ENCODE measurements at places on chromosomes 5 and 9.

GRCh38 chr9:134591573-134591981 lies 50.0 kb upstream of the COL5A1 start:
- no peak for DNase-seq

DNA sequence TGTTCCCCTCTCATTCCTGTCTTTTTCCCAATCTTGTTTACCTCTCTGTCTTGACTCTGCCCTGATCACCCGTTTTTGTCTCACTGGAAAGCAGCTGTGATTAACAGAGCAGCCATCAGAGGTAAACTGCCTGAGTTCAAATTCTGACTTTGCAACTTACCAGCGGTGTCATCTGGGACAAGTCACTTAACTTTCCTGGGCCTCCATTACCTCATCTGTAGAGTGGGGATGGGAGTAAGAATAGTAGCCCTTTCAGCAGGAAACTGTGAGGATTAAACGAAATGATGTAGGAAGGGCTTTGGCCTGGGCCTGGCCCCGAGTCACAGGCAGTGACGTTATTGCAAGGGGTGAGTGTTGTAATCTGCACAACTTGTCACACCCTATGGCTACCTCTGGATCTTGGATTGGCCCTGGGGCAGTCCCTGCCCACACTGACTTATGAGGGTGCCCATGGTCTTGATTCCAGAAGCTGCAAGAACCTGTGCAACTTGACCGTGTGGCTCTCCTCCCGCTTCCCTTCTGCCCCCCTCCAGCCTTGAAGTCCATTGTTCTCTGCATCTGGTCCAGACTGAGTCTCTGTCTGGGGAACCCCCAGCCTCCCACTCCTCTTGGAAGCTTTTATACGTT lies 657 bp upstream of the PCDH12 start:
- DNase-seq: no peak

DNA sequence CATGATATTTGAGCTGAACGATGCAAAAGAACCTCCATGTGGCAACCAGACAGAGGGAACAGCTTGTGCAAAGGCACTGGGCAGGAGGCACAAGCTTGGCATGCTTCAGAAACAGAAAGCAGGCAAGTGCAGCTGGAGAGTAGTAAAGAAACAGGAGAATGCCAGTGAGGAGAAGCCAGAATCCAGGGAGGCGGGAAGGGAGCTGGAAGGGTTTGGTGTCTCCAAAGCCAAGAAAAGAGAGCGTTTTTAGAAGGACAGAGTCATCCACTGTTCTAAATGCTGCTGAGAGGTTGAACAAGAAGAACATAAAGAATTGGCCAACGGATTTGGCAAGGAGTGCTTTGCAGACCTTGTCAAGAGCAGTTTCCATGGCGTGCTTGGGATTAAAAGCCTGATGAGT lies 124.7 kb downstream of the TLE1 start:
- no peak for DNase-seq

GRCh38 chr9:136940526-136941230 lies 3.9 kb downstream of the FBXW5 start:
- no peak for DNase-seq

DNA sequence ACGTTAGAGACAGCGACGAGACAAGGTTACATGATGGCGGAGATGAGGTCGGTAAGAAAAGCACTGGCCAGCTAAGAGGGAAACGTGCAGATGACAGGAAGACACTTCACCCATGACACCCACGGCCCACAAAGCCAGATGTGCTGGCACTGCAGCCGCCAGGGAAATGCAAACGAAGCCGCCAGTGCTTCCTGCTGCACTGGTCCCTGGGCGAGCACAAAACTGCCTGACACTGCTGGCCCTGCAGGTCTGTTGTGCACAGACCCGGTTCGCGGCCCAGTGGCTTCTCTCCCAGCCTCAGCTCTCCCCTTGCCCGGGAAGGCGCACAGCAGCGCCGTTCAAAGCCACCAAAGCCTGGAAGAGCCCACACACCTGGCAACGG lies 20.3 kb downstream of the QSOX2 start:
- peak; percentile 11 for DNase-seq

- no peak for DNase-seq
Observed at GRCh38 chr9:92737611-92738299, 26.9 kb downstream of the BICD2 start.

DNA sequence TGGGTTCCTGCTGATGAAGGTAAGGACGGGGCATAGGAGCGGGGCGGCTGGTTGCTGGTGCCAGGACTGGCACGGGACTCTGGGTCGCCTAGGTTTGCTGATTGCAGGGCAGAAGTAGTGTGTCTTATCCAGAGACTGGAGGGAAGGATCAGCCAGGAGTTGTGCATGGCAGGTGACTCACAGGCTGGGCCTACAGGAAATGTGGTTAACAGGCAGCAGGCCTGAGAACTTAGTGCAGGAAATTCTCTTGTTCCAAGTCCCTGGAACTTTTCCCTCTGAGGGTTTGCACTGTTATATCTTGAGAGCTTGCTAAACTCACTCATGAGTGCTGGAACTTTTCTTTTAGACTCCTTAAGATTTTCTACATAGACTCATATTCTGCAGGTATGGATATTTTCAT lies 95.1 kb downstream of the ANXA2R start:
- no peak for DNase-seq

DNA sequence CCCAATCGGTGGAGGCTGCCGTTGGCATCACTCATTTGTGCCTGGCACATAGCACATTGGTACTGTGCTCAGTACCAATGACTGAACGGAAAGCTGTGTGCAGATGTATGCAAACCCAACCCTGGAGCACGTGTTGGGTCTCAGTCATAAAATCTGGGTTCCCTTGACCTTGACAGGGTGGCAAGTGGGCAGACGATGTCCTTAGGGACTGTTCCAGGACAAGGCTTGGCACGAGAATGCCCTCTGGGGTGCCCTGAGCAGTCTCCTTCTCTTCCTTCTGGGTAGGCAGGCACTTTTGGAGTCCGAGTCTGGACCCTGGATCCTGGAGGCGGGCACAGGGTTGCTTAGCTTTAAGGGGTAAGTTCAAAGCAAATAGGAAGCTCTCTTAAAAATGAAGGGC lies 75.8 kb downstream of the MACROH2A1 start:
- no peak for DNase-seq

- no peak for DNase-seq
Observed at GRCh38 chr5:17336054-17336453, 118.6 kb downstream of the BASP1 start.

- no peak for DNase-seq
Observed at GRCh38 chr5:53908757-53909156, 348.3 kb downstream of the NDUFS4 start.

DNA sequence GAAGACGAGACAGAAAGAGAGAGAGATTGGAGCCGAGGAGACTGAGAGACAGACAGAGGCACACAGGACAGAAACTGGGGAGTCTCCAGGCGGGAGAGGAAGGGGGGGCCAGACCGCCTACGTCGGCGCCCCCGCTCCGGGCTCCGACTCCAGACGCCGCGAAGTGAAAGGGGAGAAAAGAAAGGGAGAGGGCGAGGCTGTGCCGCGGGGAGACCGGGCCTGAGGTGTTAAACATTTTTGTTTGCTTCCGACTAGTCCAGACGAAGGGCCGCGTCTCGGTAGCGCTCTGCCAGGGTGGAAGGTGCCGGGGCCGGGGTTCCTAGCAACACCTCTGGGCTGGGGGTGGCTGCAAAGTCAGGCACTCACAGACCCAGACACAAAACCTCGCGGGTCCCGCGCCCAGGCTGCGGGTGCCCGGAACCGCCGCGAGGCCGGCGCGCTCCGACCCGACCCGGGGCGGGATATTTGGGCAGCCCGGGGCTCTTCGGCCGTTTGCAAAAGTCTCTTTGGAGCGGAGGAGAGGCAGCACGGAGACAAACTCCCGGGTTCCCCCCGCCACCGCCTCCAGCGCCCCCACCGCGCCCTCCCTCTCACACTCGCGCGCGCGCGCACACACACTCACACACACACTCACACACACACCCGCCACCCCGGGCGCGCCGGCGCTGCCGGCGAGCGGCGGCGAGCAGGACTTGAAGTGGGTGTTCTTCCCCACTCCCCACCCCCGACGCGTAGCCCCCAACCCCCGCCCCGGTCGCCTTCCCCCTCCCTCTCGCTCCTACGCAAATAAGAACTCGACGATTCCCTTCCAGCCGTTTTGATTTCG lies 626 bp upstream of the FST start:
- DNase-seq: no peak

DNA sequence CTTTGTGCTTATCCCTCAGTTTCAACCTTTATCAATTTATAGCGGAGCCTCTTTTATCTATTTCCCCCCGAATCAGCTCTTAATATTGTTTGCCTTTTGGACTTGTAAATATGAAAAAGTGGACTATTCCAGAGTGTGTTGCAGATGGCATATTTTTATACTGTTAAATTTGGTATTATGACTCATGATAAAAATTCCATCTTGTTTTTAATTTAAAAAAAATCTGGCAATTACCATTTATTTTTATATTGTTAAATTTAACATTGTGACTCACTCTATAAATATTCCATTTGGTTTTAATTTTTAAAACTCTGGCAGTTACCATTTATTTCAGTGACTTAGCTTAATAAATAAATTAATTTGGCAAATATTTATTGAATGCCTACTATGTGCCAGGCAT lies 37.5 kb downstream of the RBM27 start:
- DNase-seq: no peak

- no peak for DNase-seq
Observed at GRCh38 chr9:114418053-114418452, 30.3 kb upstream of the AKNA start.

DNA sequence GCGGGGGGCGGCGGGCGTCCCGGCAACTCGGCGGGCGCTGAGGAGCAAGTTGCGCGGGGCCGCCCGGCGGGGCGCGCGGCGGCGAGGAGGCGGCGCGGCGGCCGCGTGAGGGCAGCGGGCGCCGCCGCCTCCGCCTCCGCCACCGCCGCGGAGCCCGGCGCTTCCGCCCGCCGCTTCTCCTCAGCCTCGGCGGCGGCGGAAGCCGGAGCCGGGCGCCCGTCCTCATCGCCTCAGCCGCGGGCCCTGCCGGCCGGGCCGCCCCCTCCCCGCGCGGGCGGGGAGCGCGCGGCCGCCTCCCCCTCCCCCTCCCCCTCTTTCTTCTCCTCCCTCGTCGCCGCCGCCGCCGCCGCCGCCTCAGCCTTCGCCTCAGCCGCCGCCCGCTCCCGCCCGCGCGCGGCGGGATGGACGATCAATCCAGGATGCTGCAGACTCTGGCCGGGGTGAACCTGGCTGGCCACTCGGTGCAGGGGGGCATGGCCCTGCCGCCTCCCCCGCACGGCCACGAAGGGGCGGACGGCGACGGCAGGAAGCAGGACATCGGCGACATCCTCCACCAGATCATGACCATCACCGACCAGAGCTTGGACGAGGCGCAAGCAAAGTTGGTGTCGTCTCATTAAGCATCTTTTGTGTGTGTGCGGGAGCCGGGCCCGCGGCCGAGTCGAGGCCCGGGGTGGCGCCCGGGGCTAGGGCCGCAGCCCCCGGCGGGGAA lies at the start of gene PBX3:
TSS of gene PBX3 (plus strand) at position 321 of the 712 bp plus-strand sequence.
- peak; percentile 36 for DNase-seq

DNA sequence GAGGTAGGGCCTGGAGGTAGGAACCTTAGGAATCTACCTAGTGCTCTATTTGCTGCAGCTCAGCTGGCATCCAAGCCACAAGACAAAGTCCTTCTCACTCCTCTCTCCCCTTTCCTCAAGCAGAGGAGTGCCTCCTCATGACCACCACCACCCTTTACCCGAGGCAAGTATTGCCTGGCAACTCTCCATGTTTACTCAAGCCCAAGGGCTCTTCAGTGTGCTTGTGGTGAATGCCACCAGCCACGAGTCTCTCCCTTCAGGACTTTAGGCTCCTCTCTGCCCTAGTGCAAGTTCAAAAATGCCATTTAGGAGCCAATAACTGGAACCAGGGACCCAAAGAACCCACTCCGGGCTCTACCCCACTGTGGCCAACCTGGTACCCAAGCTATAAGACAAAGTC lies 514.5 kb upstream of the RGMB start:
- DNase-seq: no peak

DNA sequence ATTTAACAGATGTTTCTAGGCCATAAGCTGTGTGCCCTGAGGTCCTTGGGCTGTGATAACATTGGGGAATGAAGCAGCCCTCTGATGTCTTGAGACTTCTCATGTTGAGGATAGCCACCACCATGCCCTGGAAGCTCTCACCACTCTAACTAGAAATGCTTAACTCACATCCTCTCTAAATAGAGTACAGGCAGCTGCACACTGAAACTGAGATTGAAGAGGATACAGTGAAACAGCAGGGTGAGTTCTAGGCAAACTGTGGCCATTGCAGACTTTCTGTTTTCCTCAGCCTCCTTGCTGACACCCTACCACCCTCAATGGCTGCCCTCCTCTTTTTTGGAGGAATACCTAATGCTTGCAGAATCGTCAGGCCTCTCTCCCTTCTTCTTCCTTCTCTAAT lies 22.4 kb downstream of the UTP15 start:
- DNase-seq: no peak

DNA sequence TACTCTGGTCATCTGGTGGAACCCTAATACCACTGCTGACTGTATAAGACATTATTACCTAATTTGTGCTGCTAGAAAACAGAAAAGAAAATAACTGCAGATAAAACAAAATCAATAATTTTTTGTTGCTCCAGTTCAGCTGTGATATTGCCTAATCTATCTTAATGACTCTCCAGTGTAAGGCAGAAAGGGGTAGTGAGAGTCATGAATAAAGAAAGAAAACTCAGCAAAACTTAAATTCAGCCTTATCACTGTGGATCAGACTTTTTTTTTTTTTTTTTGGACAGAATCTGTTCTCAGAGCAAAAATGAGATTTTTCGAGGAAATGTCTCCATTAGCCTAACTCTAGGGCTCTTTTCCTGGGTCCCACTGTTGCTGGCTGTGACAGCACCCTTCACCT lies 1.1 kb upstream of the DOCK2 start:
- DNase-seq: no peak

DNA sequence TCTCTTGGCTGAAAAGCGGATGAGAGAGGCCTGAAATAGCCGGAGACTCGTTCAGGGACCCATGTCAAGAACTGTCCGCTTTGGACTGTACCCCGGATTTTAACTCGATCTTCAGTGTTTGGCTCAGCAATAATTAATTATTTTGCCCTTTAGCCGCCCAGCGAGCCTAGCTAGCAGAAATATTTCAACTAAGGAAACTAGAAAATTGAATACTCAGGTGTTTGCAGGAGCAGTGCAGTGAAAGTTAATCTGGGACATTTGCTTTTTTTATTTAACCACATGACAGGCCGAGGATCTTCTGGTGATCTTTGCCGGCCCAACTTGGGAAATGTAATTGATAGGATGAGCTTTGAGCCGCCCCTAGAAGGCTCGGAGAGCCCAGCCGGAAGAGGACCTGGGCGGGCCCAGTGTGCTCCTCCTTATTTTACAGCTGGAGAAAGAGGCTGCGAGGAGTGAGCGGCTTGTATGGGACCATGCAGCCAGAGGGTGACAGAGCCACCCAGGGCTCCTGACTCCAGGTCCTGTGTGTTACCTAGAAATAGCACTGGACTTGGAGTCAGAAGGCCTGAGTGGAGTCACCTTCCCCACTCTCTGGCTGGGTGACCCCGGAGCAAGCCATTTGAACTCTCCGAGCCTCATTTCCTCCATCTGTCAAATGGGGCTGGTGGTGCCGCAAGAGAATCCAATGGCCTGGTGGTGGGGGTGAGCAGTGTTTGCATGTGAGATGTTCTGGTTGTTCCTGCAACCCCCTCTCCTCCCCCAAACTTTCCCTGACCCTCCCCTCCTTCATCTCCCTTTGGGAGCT lies 2.4 kb downstream of the PPARGC1B start:
- no peak for DNase-seq

- DNase-seq: no peak
Observed at GRCh38 chr5:176427971-176428370, 11.6 kb upstream of the CLTB start.

GRCh38 chr5:20113931-20114330 lies 125.9 kb upstream of the CDH18 start:
- no peak for DNase-seq

GRCh38 chr9:4985386-4986266 lies 554 bp downstream of the JAK2 start:
- peak; percentile 19 for DNase-seq

- no peak for DNase-seq
Observed at GRCh38 chr5:179368126-179368805, 23.0 kb upstream of the ADAMTS2 start.

Data from activated effector memory CD4-positive, alpha-beta T cell treated with Interleukin-2 at 50 U/mL for 16 hours (primary cell).